ENCODE measurements at places on chromosomes 11 and 22.

- no peak for DNase-seq
Measured at GRCh38 chr11:127506647-127507046, 506.1 kb upstream of the KIRREL3 start.

GRCh38 chr22:37533995-37534394 lies 14.8 kb upstream of the CARD10 start:
- no peak for DNase-seq

DNA sequence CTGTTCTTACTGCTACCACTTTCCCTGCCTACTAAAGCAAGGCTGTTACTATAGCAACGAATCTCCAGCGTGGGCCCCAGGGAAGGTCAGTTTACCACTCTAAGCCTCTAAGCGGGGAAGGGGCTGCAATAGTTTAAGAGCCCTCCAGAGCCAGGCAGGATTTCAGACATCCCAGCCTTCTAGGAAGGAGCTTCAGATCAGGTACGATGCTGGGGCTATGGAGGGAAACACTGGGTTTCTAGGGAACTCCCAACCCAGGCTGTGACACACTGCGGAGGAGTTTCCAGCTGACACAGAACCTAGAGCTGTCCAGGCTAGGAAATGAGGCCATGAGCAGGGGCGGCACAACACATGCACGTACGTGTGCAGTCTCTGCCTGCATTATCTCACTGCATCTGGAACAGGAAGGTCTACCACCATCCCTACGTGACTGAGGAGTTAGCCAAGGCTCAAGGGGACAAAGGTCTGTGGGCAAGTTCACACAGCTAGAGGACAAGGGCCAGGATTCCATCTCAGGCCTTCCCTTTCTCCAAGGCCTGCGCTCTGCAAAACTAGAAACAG lies 20.4 kb downstream of the HPS4 start:
- no peak for DNase-seq

DNA sequence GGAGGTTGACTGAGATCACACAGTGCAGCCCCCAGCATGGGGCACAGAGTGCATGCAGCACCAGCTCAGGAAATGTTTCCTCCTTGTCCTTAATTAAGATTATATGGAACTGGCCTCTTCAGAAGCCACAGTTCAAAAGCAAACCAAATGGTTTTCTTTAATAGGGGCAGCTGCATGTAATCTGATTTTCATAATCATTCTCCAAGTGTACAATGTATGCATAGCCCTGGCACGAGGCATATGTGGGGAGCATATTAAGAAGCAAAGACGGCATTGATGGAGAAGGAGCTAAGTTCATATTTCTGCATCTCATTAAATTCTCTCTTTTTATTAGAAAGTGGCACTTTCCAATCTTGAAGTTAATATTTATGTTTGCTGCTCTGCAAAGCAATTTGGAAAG lies 9.9 kb upstream of the PARVB start:
- no peak for DNase-seq

- no peak for DNase-seq
Measured at GRCh38 chr11:37511425-37511933, 913.4 kb upstream of the RAG2 start.

DNA sequence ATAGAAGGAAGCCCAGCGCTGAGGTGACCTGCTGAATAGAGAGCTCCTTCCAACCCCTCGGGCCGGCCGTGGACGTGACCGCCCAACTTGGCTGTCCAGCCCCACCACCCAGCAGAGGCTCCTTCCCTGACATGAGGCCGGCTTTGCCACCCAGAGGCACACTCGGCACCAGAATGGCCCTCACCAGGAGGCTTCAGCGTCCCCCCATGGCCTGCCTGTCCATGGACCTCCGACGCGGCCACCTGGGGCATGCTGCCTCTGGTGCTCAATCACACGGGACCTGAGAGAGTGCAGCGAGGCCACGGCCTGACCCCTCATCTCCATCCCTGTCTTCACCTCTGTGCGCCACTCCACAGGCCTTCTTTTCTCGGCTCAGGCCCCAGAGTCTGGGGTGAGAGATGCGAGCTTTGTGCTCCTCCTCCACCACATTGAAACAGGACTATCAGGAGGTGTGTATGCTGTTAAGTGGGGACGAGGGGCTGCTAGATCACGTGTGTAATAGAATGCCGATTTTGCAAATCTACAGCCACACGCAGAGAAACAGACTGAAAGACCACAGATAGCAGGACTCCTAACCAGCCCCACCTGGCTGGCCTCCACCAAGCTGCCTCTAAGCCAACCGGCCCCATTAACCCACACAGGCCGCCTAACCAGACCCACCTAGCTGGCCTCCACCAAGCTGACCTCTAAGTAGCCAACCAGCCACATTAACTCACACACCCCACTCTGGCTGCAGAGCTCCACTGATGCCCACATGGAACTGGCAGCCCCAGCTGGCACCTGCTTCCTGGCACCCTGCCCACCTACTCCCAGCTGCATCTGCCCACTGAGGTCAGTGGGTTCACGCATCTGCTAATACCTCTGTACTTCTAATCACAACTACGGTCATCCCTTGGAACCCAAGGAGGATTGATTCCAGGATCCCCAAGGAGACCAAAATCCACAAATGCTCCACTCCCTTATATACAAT lies 20.7 kb downstream of the LINC01488 start:
- DNase-seq, result no peak

GRCh38 chr11:93743291-93743690 lies 1.8 kb downstream of the C11orf54 start:
- DNase-seq, result no peak

DNA sequence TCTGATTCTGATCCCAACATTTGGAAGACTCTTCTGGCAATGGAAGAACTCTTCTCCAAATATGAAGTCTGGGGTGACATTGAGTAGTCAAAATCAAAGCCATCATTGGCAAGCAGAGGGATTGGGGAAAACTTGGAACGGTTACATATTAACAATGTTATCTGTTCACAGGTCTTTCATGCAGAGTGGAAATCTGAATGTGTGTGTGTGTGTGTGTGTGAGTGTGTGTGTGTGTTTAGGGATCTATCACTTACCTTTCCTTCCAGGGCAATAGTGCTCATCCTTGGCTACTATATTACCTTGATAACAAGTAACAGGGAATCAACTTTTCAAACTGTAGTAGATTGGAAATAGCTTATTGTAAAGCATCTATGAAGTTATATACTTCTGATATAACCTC lies 55.3 kb downstream of the EHF start:
- no peak for DNase-seq

DNA sequence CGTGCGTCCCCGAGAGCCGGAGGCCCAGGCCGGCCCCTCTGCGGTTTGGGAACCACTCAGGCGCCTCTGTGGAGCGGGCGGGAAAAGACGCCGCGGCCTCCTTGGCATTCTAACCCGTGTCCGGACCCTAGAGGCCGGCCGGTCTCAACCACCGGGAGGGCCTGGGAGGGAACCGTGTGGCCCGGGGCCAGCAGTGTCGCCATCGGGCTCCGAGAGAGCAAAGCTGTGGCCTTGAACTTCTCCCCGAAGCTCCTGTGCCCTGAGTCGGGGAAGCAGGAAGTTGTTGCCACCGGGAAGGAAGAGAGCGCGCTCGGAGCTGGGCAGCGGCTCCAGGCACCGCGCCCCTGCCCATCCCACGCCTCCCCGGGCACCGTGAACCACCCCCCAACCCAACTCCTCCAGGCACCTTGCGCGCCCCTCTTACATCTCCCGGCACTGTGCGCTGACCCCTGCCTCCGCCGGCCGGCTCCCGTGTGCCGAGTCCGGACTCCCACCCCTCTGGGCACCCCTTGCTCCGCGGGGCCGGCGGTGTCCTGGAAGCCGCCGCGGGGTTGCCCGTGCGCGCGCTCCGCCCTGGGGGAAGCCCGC lies 80.0 kb upstream of the PPARA start:
- DNase-seq, result no peak

- no peak for DNase-seq
Measured at GRCh38 chr11:64529559-64530520, 61.2 kb upstream of the SLC22A12 start.

DNA sequence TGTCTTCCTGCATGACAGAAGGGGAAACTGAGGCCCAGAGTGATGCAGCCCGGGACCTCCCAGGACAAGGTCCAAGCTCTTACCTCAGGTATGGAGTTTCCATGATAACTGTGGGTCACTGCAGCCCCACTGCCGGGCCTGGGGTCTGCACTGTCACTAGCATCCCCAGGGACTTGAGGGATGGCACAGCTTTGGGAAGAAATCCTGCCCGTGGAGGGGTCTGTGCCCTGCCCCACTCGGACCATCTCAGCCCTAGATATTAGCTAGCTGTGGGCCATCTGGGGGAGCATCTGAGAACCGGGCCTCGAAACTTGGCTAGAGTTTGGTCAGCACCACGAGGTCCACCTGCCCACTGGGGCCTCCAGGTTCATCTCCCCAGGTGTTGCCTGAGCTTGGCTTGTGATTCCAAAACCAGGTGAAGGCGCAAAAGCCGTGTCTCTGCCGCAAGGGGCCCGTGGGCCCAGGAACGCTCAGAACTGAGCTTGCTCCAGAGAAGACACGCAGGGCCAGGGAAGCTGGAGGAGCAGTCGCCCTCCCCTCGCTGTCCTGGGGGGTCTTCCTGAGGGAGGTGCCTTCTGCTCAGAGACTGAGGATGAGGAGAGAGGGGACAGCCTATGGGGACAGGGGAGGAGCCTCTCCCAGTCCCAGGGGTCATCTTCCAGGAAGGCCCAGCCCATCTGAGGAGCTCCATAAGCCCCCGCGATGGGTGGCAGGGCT lies 4.8 kb downstream of the LINC01488 start:
- no peak for DNase-seq

GRCh38 chr11:117834838-117835443 lies 10.4 kb upstream of the FXYD2 start:
- no peak for DNase-seq

- DNase-seq, result no peak
Measured at GRCh38 chr11:45518141-45518832, 147.1 kb downstream of the CHST1 start.

- DNase-seq, result peak; percentile 33
Measured at GRCh38 chr11:35907648-35908431, 36.0 kb upstream of the LDLRAD3 start.

GRCh38 chr11:65859812-65860277 lies 388 bp upstream of the MUS81 start:
- DNase-seq, result no peak

GRCh38 chr22:49006207-49007012 lies 821.3 kb downstream of the BRD1 start:
- no peak for DNase-seq

GRCh38 chr11:98874050-98874449 lies 146.7 kb upstream of the CNTN5 start:
- no peak for DNase-seq

- no peak for DNase-seq
Measured at GRCh38 chr11:95521133-95521542, 268.4 kb downstream of the FAM76B start.

DNA sequence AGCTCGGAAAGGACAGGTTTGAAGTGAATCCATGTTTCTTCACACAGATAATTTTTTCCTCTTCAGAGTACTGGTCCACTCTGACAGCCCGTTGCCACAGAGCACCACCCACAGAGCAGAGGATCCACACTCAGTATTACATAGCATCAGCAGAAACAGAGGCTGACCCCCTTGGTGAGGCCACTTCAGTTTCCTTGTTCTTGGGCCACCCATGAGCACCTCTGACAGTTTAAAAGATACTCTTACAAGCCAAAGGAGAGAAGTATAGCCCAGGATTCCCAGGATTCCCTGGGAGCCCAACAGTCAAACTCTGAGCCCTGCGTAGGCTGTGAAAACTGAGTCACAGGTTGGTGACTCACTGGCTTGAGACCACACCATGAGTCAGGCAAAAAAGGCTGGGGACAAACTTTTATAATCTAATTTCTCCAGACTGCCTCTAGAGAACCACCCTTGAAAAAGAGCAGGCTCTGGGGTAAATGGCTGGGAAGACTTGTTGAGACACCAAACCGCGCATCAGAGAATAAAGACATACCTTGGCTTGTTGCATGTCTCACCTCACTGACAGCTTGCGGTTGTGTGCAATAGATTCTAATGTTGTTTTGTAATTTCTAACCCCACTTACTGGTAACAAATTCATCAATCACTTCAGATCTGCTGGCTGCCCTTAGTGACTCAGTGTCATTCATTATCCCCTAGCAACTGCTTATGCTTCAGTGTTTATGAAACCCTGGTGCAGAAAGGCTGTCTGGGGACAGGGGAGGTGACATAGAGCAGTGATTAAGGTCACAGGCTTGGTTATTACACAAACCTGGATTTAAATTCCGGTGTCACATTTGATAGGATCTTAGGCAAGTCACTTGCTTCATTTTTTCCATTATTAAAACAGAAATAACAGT lies 56.9 kb upstream of the PRSS23 start:
- peak; percentile 97 for DNase-seq

DNA sequence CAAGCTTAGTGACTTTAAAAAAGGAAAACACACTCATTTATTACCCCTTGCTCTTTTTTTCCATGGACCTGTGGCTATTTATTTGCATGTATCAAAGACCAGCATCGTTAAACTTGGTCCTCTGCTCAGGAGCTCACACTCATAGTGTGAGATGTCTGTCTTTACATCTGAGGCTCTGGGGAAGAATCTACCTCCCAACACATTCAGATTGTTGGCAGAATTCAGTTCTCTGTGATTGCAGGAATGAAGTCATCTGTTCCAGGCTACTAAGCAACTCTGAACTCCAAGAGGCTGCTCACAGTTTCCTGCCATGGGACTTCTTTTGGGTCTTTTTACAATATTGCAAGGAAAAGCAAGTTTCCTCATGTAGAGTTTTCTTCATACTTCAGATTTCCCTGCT lies 138.8 kb downstream of the LRRC4C start:
- no peak for DNase-seq

DNA sequence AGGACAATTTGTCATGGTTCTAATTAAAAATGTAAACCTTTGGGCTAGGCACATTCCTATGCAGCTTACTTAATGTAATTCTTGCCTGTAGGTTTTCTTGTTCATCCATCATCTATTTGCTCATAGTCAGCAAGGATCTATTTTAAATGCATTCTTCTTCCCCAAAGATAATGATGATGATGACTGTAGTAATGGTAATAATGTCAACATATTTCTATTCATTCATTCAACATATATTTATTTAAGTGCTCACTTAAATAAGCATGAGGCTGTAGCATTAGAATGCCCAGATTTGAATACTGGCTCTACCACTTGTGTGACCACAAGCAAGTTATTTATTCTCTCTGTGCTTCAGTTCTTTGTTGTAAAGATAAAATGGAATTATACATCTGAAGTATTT lies 169.6 kb upstream of the SYN3 start:
- DNase-seq, result no peak

- no peak for DNase-seq
Measured at GRCh38 chr11:55572548-55572947, 620 bp downstream of the OR4C16 start.

GRCh38 chr11:68369756-68370155 lies 57.4 kb downstream of the LRP5 start:
- DNase-seq, result no peak

DNA sequence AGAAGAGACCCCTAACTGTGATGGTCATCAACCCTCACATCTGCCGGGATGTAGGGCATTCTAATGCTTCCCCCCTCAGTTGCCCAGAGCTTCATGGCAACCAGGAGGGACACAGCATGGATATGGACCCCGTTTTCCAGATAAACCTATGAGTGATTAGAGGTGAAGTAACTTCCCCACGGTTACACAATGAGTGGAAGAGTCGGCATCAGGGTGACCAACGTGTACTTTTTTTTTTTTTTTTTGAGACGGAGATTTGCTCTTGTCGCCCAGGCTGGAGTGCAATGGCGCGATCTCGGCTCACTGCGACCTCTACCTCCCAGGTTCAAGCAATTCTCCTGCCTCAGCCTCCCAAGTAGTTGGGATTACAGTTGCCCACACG lies 25.0 kb downstream of the TXN2 start:
- no peak for DNase-seq

Data from Panc1 (cell line).